ENCODE measurements at places on chromosomes 2 and 18.

- no peak for DNase-seq
Measured at GRCh38 chr2:231127936-231128335, 3.1 kb upstream of the HTR2B start.

- no peak for DNase-seq
Measured at GRCh38 chr2:148282201-148282600, 261.3 kb downstream of the MBD5 start.

DNA sequence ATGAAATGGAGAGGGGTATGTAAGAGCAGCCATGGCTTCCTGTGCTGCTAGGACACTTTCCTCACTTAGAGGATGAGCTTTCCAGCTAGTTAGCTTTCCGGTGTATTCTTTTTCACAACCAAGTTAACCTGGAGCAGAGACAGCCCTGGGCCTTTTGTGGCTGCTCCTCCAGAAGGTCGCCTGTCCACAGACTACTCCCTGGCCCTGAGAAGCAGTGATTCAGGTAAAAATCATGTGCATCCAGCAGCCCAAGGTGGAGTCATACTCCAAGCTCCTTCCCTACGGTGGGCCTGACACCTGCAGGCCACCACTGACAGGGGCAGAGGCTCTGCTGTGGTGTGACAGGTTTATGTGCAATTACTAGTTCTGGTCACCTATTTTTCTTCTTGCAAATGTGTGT lies 187.2 kb downstream of the ANKRD30B start:
- DNase-seq = no peak

- no peak for DNase-seq
Measured at GRCh38 chr2:170840717-170841210, 24.1 kb downstream of the GAD1 start.

- no peak for DNase-seq
Measured at GRCh38 chr2:218075975-218076811, 7.1 kb downstream of the RUFY4 start.

DNA sequence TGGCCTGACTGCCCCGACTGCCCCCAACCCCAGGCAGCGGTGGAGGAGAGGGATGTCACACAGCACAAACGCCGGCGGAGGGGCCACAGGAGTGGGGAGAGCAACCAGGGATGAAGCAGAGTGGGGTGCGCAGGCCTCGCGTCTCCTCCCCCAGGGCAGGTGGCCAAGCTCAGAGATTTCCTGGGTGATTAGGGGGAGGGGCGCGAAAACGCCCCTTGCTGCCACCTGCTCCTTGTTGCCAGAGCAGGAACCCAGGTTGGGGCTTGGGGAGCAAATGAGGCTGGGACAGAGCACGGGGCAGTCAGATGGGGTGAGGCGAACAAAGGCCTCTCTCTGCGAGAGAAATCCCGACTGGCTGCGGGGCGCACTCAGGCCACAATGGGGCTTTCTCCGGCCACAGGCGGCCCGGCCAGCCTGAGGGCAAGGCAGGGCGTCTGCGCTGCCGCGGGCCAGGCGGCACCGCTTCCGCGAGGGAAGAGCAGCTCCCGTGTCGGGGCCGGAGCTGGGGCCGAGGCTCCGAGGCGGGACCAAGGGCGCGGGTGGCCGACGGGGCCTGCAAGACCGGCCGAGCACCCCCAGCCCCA lies 11.5 kb downstream of the TEX44 start:
- peak; percentile 57 for DNase-seq

- no peak for DNase-seq
Measured at GRCh38 chr2:218761795-218762194, 20.2 kb upstream of the CYP27A1 start.

- DNase-seq = no peak
Measured at GRCh38 chr2:39583213-39583612, 82.5 kb upstream of the TMEM178A start.

- DNase-seq = no peak
Measured at GRCh38 chr2:35080231-35080910, 1275.2 kb upstream of the CRIM1 start.

GRCh38 chr18:58370612-58371011 lies 258.3 kb downstream of the ALPK2 start:
- DNase-seq = no peak

DNA sequence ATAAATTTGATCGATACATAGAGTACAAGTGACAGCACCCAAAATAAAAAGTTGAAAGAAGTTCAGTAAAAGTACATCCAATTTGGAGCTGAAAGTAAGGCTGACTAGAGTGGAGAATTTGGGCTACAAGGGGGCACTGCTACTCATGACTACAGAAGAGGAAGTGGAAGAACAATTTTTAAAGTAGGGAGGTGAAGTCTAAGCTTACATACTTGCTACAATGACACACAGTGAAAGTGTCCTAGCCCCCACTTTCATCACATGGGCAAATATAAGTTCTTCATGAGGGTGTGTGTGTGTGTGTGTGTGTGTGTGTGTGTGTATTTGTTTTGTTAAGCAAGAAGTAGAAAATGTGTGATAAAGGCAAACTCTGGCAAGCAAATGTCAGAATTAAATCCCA lies 45.7 kb downstream of the MAP3K2 start:
- no peak for DNase-seq

- no peak for DNase-seq
Measured at GRCh38 chr2:120513776-120514357, 167.9 kb downstream of the INHBB start.

GRCh38 chr2:43459446-43460173 lies 136.2 kb downstream of the THADA start:
- no peak for DNase-seq

DNA sequence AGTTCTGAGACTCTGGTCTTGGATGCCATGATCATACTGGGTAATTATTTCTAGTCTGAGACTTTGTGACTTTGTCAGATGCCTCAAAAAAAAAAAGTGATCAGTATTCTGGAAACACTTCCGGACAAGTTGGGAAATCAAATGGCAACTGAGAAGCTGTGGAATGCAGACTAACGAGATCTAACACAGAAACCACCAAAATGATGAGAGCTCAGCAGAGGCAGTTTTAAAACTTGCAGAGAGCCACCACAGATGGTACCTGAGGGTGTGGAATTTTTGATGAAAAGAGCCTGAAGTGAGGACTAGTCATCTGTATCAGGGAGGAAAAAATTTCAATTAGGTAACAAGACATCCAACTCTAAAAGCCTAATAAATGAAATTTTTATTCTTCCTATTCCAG lies 5.5 kb upstream of the GPR75 start:
- no peak for DNase-seq

GRCh38 chr2:45814951-45815621 lies 163.6 kb downstream of the PRKCE start:
- no peak for DNase-seq

- peak; percentile 88 for DNase-seq
Measured at GRCh38 chr18:51890762-51891161, 449.2 kb upstream of the DCC start.

- DNase-seq = no peak
Measured at GRCh38 chr2:143682436-143683055, 553.3 kb downstream of the ARHGAP15 start.

GRCh38 chr18:34609986-34610648 lies 100.0 kb upstream of the DTNA start:
- DNase-seq = no peak

GRCh38 chr2:229914171-229914570 lies 7.6 kb downstream of the TRIP12 start:
- DNase-seq = no peak

- DNase-seq = no peak
Measured at GRCh38 chr2:110931648-110932047, 189.1 kb upstream of the BCL2L11 start.
